T-cell (primary cell): ENCODE measurements at places on chromosomes 6 and 20. TPM values are rescaled to one million over a fixed set of nuclear protein-coding genes. Genes with fewer than 3 reads are reported as not detected.

DNA sequence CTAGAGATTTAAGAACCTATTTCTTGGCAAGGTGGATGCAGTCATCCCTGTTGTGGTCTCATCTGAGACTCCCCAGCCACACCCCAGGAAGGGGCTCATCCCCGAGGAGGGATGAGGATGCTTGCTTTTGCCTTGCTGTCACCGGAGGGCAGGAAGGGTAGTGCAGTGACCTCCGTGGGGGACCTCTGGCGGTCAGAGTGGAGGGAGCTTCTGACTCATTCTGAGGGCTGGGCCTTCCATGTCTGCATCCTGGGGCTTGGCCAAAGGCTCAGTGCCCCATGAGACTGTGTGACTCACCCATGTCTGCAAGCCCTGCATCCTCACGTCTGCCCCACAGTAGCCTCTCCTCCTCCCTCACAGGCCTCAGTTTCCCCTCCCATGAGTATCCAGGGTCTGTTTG lies 38.7 kb downstream of the UQCC2 start:
- no peak for DNase-seq

GRCh38 chr6:39520411-39520810 lies 197.9 kb upstream of the KCNK16 start:
- DNase-seq: no peak

DNA sequence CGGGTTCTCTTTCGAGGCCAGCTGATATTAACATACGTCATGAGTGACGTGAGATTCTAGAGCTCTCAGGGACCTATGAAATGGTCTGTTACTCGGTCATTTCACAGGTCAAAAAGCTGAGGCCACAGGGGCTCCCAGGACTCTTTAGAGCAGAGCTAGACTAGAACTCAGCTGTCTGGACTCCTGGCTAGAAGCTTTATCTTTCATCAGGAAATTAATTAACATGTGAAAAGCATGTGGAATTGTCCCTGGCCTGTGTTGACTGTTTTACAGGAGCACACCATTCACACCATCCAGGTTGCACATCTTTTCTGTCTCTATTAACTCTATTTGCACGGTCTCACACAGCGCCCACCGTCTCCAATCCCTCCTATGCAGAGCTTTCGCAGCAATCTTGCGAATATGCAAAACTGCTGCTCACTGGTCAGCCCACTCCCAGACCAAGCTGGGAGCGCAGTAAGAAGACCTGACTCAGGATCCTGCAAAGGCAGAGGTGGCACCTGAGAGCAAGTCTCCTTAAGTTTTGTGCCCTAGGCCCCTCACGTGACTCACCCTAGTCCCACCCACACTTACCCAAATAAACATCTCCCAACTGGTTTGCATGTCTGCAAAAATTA lies 522.5 kb downstream of the CD83 start:
- no peak for DNase-seq

PROKR2 gene
- total RNA-seq: not detected

DLK2 gene
- total RNA-seq: 2.1 TPM

IGF2R gene
- 64.1 TPM for total RNA-seq
